Chondrocyte (in vitro differentiated cells): ENCODE measurements at places on chromosomes 13 and 19. TPM values are rescaled to one million over a fixed set of nuclear protein-coding genes. Genes with fewer than 3 reads are reported as not detected.

DNA sequence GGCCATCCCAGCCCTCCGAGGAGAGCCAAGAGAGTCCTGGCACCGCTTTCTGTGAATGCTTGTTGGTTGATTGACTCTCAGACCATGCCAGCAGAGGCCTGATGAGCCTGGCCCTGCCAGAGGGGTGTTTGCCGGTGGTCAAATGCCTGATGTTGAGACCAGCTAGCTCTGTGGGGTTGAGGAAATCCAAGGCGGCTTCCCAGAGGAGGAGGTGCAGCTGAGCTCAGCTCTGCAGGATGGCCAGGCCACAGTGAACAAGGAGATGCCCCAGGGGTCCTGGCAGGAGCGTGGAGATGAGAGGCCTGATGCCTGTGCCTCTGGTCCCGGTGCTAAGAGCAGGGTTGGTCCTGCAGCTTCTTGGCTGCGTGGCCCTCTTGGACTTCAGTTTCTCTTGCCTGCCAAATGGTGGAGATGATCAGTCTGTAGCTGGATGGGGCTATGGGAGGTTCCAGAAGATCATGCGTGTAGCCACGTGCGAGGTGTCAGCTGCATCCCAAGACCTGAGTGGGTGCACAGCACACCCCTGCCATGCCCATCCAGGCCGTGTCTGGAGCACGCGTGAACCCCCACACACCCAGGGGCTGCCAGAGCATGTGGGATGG, 16.8 kb downstream of the NFIC start:
- DNase-seq, result no peak

NRTN gene
- total RNA-seq, result 0.54 to 0.77 TPM in 2 of 3 replicates, not detected in the other

- DNase-seq, result no peak
Measured at GRCh38 chr13:81381560-81381959, 1040.6 kb upstream of the SPRY2 start.

KLK10 gene
- not detected in 3 replicates for total RNA-seq

KLK14 gene
- not detected in 3 replicates for total RNA-seq

KCNN1 gene
- total RNA-seq, result 0.31 TPM in 1 of 3 replicates, not detected in the others

ITPKC gene
- total RNA-seq, result 12.2 to 16.5 TPM (median 16.4 TPM) in 3 replicates

GRCh38 chr13:23983671-23984070, 86.4 kb upstream of the C1QTNF9B start:
- DNase-seq, result no peak

- DNase-seq, result no peak
Measured at GRCh38 chr13:30135351-30135750, 172.0 kb downstream of the KATNAL1 start.

CYP2A6 gene
- total RNA-seq, result not detected in 3 replicates

MCEMP1 gene
- not detected in 3 replicates for total RNA-seq

- no peak for DNase-seq
Measured at GRCh38 chr19:10501971-10502523, 1.1 kb downstream of the KEAP1 start.

CLEC17A gene
- not detected in 3 replicates for total RNA-seq

- DNase-seq, result no peak
Measured at GRCh38 chr13:34257966-34258365, 440.0 kb downstream of the RFC3 start.

ATP4B gene
- total RNA-seq, result not detected in 3 replicates

- no peak for DNase-seq
Measured at GRCh38 chr19:31613683-31614219, 264.5 kb upstream of the TSHZ3 start.

- no peak for DNase-seq
Measured at GRCh38 chr19:55683449-55684261, 8.6 kb downstream of the EPN1 start.

TGFBR3L gene
- total RNA-seq, result 8.1 to 11.6 TPM (median 11.2 TPM) in 3 replicates

GRCh38 chr13:73782450-73783449, 351.5 kb downstream of the KLF12 start:
- no peak for DNase-seq

GRCh38 chr13:96771486-96772367, 222.5 kb downstream of the OXGR1 start:
- DNase-seq, result no peak

NPAS1 gene
- 1.0 to 1.8 TPM (median 1.7 TPM) in 3 replicates for total RNA-seq

GRCh38 chr19:18475004-18475453, 37.1 kb upstream of the ISYNA1 start:
- no peak for DNase-seq
